Activated naive CD8-positive, alpha-beta T cell treated with anti-CD3 and anti-CD28 coated beads, Interleukin-2, amount 50 U/mL, for 16 hours (primary cell): ENCODE measurements at places on chromosomes 5 and 9.

GRCh38 chr5:72177538-72177937 is 70.3 kb downstream of the MAP1B start:
- DNase-seq = no peak

GRCh38 chr9:89418474-89418845 is 79.5 kb downstream of the SEMA4D start:
- DNase-seq = no peak

GRCh38 chr5:157271740-157272271 is 5.9 kb downstream of the CYFIP2 start:
- peak; percentile 51 for DNase-seq

GRCh38 chr5:78771260-78772205 is 123.0 kb upstream of the LHFPL2 start:
- DNase-seq = no peak

DNA sequence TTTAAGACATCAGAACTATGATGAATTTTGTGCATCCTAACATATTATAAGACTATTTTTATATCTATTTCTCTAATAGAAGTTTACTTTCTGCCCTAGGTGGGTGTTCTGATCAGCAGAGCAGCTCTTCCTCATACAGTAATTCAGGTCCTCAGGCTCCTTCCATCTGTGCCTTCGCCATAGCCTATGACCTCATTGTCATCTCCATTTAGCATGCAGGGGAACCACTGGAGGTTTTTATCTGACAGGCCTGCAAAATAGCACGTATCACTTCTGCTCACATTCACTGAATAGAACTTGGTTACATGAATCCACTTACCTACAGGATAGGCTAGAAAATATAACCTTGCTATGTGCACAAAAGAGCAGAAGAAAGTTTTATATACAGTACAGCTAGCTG is 159.4 kb upstream of the CCNH start:
- DNase-seq = no peak
